ENCODE measurements at places on chromosomes 12 and 14.

DNA sequence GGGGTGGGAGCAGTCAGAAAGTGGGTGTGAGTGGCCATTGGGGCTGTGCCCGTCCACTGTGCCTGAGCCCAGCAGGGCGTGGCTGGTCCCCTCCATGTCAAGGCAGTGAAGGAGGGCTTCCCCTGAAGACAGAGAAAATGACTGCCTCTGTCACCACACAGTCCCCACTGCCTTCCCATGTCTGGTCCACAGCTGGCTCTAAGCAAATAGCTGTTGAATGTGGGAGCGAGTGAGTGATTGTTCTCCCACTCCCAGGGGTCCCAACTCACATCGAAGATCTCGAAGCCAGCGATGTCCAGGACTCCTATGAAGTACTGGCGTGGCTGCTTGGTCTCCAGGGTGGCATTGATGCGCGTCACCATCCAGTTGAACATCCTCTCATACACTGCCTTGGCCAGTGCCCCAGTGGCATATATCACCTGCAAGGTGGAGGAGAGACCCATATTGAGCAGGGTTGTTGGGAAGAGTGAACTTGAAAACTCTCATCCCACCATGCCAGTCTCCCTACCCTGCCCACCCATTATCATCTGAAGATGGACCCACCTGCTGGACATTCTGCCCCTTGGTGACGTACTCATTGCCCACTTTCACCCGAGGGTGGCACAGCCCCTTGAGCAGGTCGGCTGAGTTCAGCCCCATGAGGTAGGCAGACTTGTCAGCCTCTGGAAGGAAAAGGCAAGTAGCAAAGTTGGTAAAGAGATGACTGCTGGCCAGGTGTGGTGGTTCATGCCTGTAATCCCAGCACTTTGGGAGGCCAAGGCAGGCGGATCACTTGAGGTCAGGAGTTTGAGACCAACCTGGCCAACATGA is 6.6 kb downstream of the MYH7 start:
- DNase-seq = no peak

DNA sequence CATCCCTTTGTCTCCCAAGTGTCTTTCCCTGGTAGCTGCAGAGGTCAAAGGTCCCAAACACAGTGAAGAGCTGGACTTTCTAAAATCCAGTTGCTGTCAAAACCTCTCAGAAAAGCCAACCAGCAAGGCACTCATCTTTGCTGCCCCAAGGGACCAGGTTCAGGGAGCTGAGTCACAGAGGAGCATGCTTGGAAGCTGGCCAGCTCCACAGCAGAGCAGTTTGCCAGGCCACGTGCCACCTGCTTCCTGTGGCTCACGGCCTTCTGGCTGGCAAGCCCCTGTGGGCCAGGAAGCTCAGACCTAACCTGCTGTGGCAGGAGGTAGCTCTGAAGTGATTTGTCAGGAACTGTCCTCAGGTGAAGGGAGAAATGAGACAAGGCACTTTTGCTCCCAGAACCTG is 3.6 kb downstream of the ISCU start:
- peak; percentile 80 for DNase-seq

- no peak for DNase-seq
Measured at GRCh38 chr12:127342861-127343260, 924.1 kb upstream of the TMEM132C start.

DNA sequence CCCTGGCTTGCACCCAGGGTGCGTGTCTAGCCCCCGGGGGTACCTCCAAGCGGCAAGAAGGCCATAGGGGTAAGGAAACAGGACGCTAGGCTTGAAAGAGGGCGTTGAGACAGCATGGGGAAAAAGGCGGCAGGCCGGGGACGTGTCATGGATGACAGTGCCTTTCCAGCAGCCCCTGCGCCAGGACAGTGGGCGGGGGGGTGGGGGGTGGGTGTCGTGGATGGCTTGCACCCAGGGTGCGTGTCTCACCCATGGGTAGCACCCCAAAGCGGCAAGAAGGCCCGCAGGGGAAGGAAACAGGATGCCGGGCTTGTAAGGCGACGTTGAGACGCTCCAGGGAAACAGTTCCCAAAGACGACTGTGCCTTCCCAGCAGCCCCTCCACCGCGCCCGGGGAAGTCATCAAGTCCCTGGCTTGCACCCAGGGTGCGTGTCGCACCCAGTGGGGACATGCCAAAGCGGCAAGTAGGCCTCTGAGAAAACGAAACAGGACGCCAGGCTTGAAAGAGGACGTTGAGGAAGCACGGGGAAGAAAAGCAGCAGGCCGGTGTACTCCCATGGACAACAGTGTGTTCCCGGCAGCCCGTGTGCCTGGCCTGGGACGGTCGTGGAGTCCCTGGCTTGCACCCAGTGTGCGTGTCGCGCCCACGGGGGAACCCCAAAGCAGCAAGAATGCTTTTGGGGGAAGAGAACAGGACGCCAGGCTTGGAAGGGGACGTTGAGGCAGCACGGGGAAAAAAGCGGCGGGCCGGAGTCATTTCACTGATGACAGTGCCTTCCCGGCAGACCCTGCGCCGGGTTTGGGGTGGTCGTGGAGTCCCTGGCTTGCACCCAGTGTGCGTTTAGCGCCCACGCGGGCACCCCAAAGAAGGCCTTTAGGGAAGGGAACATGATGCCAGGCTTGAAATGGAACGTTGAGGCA is 163.5 kb upstream of the ALG10B start:
- no peak for DNase-seq

DNA sequence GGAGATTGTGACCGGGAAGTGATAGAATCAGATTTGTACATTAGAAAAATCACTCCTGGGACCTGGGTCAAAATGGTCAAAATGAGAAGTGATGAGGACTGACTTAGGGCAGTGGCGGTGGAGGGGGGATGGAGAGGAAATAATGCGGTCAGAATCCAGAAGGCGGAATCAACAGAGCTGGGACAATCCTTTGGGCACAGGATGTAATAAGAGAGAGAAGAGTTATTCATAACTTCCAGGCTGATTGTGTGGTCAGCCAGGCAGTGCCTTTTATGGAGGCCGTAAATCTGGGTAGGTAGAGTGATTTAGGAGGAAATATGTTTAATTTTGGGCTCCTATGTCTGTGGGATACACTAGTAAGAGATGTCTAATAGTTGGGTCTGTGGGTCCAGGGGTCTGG is 21.6 kb downstream of the FBXL14 start:
- no peak for DNase-seq

- peak; percentile 24 for DNase-seq
Measured at GRCh38 chr12:121005346-121005815, 10.9 kb downstream of the C12orf43 start.

- DNase-seq = no peak
Measured at GRCh38 chr12:115973066-115973465, 304.4 kb downstream of the MED13L start.

GRCh38 chr14:34302654-34303053 is 159.4 kb downstream of the SPTSSA start:
- no peak for DNase-seq

DNA sequence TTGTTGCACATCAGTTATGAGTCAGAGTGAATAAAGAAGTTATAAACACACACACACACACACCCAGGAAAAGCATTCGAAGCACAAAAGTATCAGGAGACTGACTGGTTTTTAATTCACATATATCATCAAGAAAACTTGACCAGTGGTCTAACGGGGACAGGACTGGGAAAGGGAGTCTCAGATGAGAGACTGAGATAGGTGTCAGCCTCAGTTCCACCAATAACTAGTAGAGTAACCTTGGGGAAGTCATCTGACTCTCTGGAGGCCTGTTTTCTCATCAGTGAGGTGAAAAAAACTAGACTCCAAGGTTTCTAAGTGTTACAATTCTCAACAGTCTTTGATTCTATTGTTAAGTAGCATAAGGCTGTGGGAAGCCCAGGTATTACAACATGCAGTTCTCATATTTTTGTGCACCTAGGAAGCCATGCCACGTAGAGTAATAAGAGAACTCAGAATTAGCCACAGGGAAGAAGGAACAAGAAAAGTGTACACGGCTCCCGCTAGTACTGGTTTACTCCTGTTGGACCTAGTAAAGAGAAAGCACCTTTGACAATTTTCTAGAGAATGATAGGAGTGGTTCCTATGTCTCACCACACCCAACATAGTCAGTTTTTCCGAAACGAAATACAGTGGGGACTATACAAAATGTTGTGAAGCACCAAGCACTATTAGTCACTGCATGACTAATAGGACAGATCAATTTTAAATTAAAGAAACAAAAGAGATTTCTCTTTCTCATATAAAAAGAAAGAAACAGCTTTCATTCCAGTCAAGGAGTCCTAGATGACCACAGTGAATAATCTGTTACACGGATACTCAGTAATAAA is 5.0 kb downstream of the PPTC7 start:
- DNase-seq = peak; percentile 64

GRCh38 chr12:2212537-2212936 is 159.8 kb downstream of the CACNA1C start:
- no peak for DNase-seq

DNA sequence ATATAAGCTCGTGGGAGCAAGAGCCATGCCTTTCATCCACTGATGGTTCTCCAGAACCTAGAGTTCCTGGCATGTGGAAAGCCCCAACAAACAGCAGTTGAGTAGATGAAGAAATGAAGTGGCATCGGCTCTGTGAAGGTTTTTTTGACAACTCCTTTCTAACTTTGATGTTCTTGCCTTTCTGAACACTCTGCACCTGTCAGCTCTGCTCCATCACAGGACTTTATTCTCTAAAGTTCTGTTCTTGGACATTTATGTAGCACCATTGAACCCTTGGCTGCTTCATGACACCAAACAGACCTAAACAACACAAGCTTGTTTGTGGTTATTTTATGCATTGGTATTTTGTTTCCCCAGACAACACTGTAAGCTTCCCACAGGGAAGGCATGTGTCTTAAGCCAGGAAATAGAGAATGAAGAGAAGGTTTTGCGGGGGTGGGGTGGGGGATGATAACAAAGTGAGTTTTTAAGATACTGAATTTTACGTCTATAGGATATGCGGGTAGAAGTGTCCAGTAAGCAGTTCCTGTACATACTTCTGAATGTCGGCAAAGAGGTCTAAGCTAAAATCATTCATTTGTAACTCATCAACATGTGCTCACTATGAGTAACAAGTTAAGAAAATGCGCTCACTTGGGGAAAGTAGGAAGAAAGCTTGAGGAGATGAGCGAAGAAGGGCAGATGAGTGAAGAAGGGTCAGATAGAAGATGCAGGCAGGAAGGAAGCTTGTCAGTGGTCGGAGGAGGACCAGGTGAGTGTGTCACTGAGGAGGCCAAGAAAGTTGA is 146.0 kb upstream of the PLEKHG7 start:
- no peak for DNase-seq

DNA sequence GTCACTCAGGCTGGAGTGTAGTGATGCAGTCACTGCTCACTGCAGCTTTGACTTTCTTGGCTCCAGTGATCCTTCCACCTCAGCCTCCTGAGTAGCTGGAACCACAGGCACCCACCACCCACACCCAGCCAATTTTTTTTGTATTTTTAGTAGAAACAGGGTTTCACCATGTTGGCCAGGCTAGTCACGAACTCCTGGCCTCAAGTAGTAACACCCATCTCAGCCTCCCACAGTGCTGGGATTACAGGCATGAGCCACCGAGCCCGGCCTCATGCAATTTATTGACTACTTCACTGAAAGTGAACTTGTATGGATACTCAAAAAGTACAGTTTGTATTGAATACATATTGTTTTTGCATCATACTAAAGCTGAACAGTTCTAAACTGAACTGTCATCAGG is 9.1 kb downstream of the PSEN1 start:
- DNase-seq = no peak

GRCh38 chr12:72777806-72778205 is 505.6 kb downstream of the TRHDE start:
- no peak for DNase-seq

DNA sequence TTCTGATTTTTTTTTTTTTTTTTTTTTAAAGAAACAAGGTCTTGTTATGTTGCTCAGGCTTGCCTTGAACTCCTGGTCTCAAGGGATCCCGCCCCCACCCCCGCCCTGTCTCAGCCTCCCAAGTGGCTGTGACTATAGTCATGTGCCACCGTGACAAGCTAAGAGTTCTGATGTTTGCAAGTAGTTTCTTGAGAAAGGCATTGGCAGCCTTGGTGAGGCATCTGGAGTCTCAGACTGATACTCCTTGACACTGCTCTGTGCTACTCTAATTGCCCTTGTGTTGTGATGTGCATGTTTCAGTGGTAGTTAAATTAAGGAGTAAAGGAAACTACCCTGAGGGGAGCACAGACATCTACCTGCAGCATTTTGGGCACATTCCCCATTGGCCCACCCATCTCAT is 46.2 kb upstream of the OR4E1 start:
- DNase-seq = no peak

GRCh38 chr12:120928864-120929652 is 24.9 kb upstream of the SPPL3 start:
- no peak for DNase-seq

DNA sequence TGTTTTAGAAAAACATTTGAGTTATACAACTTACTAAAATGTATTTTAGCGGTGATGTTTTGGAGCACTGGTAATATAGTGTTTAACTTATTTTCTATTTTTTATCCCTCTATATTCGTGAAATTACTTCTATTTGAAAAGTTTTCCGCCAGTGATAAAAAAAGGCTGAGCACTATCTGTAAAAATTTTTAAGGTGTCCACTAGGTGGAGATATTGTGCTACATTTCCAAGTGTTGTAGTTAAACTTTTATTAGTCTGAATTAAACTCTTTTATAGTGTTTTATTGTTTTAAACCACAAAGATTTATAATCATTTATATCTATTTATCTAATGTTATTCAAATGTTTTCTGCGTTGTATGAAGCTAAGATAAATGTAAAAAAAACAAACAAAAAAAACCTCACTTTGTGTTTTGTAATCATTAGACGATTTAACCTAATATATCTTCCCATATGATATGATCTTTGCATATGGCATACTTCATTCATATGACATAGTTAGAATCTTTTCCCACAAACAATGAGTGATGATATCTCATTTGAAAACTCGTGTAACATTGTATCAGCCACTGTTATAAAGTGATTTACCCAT is 11.8 kb downstream of the ALG10B start:
- peak; percentile 27 for DNase-seq

DNA sequence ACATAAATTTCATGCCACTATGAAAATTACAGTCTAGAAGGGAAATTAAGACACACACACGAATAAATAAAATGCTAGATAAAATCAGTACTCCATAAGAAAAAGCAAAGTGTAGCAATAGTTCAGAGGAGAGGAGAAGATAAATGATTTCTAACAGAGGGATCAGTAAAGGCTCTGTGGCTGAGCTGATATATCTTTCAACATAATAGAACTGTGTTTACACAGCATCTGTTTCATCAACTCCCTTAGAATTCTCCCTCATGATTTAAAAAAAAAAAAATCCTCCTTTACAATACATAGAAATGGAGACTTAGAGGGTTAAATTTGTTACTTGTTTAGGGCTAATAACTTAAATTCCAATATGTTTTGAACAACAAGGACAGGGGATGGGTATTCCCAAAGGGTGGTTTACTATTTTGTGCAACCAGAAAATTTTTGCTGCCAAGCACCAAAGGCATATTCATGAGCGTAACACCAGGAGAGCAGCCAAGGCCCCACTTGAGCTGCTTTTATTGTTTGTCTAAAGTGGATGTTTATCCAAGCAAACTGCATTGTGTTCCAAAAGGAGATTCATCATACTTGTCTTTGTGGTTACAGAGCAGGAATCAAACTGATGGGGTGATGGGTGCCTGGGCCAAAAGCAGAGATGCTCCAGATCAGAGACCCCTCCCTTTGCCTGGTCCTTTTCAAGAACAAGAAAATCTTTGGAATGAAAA is 162.7 kb downstream of the BMP4 start:
- DNase-seq = no peak

- DNase-seq = no peak
Measured at GRCh38 chr14:82126006-82126405, 592.4 kb upstream of the SEL1L start.
